ENCODE measurements at places on chromosomes 1 and 21.

GRCh38 chr1:104084380-104084779 lies 334.7 kb downstream of the AMY1C start:
- DNase-seq = no peak

DNA sequence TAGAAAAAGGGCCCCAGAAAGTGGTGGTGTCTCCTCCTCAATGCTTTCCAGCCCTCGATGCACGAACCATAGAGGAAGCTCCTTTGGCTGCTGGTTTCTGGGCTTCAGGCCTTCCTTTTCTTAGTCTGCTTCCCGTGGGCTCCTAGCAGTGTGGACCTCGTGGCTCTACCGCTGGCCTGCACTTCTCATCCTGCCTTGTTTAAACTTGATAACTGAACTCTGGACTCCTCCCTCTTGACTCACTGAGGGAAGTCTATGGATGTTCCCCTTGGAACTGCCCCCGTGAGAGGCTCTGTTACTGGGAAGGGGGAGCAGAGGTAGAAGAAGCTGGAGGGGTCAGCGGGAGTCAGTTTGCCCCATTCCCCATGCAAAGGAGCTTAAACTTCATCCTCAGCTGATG lies 75.3 kb upstream of the WDR26 start:
- no peak for DNase-seq

DNA sequence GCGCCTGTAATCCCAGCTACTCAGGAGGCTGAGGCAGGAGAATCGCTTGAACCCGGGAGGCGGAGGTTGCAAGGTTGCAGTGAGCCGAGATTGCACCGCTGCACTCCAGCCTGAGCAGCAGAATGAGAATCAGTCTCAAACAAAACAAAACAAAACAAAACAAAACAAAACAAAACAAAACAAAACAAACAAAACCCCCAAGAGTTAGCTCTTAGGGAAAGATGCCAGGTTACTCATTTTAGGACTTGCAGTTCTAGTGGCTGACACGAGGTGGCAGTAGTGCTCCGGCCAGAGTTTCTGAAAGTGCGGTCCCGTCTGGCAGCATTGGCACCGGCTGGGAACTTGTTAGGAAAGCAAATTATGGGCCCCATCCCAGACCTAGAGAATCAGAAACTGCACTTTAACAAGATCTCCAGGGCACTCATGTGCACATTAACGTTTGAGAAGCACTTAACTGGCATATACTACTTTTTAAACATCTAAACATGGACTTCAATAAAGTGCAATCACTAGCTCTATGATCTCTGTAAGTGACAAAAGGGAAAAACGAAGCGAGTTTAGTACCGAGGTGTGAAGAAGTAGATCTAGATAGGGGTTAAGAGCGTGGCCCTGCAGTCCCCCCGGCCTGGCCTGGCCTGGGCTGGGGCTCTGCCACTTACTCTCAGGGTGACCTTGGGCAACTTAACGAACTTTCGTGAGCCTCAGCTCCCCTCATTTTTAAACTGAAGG lies 41.9 kb upstream of the TNFRSF1B start:
- peak; percentile 52 for DNase-seq

DNA sequence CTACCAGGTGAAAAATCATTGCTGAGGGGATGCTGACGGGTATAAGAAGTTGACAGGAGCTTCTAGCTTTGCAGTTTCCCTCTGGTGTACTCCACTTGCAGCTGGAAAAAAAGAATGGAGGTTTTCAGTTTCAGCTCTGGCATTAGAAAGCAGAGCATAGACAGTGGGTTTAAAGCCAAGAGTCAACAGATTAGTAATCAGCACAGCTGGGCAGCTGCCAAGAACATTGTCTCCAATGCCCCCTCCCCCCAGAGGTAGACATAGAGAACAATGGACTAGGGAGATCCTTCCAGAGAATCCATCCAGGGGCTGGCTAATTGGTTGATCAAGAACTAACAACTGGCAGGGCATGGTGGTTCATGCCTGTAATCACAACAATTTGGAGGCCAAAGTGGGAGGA lies 10.1 kb upstream of the ZBTB8B start:
- peak; percentile 5 for DNase-seq

- DNase-seq = peak; percentile 96
Observed at GRCh38 chr1:93753791-93754763, 72.4 kb upstream of the BCAR3 start.

- DNase-seq = no peak
Observed at GRCh38 chr1:218219460-218219859, 65.6 kb upstream of the RRP15 start.

- DNase-seq = peak; percentile 47
Observed at GRCh38 chr1:13783551-13783950, 83.6 kb downstream of the PRDM2 start.

- peak; percentile 39 for DNase-seq
Observed at GRCh38 chr1:165633614-165634013, 2.6 kb downstream of the MGST3 start.

- DNase-seq = peak; percentile 76
Observed at GRCh38 chr1:64184003-64184440, 19.4 kb upstream of the UBE2U start.

DNA sequence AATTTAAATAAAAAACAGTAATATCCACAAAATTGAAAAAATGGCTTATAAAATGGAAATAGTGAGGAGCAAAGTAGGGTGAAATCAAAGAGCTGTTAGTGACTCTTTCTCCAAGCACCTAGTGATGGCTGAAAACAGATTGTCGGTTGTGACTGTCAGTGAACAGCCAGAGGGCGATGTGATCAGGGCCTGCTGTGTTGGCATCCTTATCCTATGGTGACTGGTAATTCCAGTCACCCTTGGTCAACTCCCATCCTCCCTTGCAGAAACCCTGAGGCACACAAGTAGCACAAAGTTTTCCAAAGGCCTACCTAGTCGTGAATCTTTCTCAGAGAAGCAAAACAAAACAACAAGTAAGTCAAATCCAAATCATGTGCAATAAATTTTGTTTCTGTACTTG lies 599.8 kb upstream of the CXADR start:
- no peak for DNase-seq

GRCh38 chr1:56904663-56905397 lies 50.2 kb downstream of the C8A start:
- peak; percentile 79 for DNase-seq

DNA sequence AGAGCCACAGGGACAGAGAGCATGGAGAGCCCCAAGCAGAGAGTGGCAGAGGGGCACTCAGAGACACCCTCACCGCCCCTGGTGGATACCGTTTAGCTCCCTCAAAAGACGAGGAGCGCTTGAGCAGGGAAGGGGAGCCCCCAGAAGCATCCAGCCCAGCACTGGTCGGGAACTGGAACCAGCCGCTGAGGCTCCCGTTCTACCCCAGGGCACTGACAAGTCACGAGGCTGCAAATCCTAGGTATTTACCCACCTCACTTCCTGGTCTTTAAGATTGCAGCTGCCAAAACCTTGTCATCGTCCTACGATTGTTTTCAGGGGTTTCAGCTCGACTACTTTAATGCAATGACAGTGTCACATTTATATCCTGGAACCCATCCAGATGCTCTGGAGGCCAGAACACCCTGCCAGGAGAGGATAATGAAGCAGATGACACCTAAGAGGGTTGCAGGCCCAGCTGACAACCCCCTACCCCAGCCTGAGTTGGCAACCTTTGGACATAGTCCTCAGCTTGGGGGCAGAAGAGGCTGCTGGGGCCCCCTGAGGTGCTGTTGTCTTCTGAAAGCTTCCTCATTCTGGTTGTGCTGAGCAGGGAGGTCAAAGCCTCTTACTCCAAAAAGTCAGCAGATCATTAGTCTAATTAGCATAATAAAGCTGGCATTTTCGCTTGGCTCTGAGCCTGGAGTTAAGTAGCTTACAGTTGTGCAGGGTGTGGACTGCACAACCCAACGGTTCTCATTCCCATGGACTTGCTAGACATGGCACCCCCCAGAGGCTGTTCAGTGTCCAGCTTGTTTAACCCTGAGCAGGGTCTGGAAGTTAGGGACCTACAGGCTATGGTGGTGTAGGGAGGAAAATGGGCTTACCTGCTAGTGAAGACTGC lies 20.6 kb upstream of the BACE2 start:
- DNase-seq = no peak

DNA sequence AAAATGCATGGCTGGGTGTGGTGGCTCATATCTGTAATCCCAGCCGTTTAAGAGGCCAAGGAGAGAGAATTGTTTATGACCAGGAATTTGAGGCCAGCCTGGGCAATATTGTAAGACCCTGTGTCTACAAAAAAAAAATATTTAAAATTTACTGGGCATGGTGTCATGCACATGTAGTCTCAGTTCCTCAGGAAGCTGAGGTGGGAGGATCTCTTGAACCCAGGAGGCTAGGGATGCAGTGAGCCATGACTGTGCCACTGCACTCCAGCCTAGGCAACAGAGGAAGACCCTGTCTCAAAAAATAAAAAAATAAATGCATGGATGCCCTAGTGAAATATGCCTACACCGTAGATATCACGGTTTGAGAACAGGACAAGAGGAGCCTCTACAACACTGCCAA lies 1331.2 kb upstream of the B3GALT2 start:
- DNase-seq = no peak

- DNase-seq = no peak
Observed at GRCh38 chr1:60898987-60899386, 183.4 kb upstream of the NFIA start.

Measured in fibroblast of skin of abdomen (primary cell).